ENCODE measurements at places on chromosomes 5 and 9.

DNA sequence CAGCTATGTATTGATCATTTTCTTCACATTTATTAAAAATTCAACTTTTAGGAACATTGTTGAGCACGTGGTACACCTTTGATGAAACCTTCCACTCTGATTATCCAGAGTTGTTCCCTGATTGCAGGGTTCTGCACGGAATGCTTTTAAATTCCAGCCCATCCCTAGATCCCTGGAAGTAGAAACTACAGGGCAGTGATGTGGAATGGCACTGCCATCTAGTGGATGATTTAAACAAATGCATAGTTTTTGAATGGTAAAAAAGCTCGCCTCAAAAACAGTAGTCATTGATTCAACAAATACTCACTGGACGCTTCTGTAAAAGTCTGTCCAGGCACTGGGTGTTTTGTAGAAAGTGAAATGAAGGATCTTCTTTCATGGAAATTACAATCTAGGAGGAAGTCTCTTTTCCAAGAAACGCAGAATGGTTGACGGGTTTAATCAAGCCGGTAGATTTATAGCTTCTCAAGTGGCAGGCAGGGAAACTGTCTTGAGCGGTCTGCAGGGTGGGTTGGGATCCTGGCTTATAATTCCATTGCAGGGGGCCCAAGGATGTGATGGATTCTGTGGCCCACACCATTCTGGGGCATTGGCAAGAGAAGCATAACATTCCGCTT lies 118.4 kb downstream of the ARHGAP26 start:
- DNase-seq = peak; percentile 4

DNA sequence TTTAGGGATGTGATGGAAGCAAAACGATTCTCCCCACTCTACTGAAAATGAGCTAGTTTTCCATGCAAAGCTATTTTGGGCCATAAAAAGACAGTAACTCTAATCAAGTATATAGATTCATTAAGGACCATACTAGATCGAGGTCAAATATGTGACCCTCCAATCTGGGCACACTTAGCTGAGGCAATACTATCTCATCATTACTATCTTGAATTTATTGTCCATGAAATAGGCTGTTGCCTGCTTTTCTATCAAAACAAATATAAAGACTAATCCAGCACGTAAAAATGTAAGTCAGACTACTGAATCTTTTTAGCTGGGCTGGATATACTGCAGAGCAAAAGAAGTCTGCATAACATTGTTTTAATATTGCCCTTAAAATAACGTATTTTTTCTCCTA lies 943.1 kb downstream of the NR2F1-AS1 start:
- DNase-seq = no peak

- DNase-seq = no peak
Observed at GRCh38 chr9:13278368-13279246, 885 bp downstream of the MPDZ start.

GRCh38 chr5:88045165-88045564 lies 223.5 kb downstream of the TMEM161B start:
- DNase-seq = no peak

- DNase-seq = no peak
Observed at GRCh38 chr5:390623-391491, 52.1 kb upstream of the EXOC3 start.

DNA sequence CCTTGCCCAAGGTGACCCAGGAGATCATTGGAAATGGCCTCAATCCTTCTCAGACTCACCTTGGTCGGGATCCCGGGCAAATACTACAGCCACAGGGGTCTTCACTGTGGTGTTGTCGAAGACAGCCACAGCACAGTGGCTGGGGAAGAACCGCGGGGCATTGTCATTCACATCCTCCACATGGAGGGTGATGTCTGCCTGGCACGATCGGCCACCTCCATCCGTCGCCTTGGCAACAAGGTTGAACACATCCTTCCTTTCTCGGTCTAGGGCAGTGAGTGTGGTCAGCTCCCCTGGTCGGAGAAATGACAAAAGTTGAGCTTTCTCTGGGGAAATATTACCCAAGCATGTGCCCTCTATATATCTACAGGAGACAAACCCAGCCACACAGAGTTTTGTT lies 56.8 kb downstream of the FAT2 start:
- no peak for DNase-seq

DNA sequence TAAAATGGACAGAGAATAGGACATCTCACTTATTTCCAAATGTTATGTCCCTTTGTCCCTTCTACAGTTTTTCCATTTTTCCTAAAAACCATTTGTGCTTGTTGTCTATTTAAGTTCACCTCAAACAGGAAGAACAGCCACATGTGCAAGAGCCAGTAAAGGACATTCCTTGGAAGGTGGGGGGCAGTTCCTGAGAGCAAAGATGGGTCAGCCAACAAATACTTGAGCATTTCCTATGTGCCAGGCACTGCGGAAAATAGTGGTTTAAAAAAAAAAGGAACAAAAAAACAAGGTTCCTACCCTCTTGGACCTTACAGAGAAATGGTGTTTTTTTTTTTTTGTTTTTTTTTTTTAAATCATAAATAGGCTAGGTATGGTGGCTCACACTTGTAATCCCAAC lies 26.8 kb downstream of the ANP32B start:
- DNase-seq = no peak

DNA sequence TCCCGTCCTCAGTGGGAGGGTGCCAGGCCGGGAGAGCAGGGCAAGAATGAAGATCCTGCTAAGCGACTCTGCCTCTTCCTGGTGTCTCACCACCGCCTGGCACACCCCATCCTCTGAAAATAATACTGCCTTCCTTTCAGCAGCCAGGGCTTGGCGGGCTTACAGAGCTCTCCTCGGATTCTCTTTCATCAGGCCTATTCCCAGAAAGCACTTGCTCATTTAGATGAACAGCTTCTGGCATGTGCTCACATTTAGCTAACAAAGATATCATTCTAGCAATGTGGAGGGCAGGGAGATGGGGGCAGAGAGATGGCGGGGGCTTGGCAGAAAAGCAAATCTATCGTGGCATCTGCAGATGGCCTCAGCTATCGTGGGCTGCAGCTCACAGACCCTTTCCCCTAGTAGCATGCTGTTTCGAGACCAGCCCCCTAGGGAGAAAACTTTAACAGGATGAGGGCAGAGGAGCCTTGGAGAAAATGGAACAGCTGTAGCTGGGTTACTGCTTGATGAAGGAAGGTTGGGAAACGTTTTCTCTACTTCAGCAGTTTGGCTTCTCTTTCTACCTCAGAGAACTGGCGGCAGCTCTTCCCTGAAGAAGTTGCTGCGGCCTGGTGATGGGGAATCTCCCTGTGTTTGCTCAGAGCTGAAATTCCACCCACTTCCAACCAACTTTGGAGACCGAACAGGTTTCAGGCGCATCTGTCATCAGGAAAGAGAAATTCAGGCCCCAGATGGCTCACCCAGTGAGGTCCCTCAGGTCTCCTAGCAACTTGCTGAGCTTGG lies 102.1 kb downstream of the TMEM174 start:
- DNase-seq = no peak

DNA sequence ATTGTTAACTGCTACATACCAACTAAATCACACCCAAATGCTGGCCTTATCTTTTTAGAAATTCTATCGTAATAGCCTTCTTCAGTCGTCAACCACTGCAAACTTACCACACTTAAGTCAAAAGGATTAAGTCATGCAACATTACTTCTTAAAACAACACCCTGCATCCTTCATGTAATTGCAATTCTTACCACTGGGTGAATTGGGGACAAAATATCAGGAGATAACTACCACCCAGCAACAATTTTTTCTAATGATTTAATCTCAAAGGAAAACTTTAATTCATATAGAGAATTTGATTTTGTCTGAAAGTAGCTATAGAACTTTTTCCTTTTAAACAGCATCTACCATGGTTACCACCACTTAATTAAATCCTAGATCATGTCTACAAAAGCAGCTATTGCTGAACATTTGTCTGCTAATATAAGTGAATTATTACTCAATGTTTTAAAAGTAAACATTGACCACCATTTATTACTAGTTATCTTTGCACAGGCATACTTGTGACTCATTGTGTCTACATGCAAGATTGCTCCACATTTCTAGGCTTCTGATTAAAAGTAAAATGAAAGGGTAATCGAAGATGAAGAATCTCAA lies 10.5 kb downstream of the MLLT3 start:
- DNase-seq = no peak

GRCh38 chr5:38434966-38435705 lies 121.3 kb downstream of the LIFR start:
- DNase-seq = no peak

- no peak for DNase-seq
Observed at GRCh38 chr9:136392538-136393449, 7.2 kb downstream of the SNAPC4 start.

GRCh38 chr5:651296-652022 lies 39.3 kb downstream of the CEP72 start:
- no peak for DNase-seq

- DNase-seq = no peak
Observed at GRCh38 chr5:90136952-90137528, 272.5 kb downstream of the CETN3 start.

DNA sequence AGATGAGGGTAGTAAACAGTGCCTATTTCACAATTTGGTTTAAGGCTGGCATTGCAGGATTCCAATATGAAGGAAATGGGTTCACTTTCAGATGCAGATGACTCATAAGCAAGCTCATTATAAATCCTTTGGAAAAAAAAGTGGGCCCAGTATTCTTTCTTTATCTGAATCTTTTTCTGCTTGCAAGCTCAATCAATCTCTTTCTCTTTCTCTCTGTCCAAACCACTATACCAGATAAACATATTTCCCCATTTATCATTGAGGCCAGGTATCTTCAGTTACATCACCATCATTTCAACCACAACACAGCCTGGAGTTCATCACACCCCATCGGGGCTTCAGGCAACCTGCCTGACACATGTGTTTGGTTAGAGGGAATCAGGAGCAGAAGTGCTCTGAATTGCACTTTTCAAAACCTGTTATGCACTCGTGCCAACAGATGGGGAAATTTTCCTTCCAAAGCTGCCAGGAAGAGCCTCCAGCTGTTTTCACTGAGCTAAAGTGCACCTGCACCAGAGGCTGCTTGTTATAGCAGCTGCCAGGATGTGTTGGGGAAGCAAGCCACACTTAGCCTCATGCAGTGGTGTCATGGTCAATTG lies 30.0 kb upstream of the MAMDC2 start:
- no peak for DNase-seq

DNA sequence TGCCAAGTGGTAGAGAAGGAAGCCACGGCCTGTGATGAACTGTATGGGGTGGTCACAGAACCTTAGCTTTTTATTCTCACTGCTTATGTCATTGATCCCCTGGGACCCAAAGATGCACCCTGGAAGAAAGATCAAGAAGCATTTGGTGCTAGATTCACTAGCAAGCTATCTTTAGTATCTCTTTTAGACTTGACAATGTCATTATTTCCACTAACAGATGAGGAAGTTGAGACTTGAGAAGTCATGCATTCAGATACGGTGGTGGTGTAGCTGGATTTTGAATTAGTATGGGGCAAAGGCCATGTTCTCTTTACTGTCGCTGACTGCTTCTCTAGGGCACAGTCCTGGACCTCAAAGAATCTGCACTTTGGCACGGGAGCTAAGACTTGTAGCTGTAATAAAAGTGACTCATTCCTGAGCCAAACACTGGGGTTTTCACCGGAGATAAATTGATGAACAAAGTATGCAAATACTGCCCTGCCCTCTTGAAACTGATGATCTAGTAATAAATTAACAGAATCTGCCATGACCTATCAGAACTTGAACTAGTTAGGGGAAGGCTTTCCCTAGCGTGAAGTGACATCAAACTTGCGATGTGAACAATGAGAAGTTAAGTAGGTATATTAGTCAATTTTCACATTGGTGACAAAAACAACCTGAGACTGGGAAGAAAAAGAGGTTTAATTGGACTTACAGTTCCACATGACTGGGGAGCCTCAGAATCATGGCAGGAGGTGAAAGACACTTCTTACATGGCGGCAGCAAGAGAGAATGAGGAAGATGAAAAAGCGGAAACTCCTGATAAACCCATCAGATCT lies 5.4 kb downstream of the GDA start:
- no peak for DNase-seq

DNA sequence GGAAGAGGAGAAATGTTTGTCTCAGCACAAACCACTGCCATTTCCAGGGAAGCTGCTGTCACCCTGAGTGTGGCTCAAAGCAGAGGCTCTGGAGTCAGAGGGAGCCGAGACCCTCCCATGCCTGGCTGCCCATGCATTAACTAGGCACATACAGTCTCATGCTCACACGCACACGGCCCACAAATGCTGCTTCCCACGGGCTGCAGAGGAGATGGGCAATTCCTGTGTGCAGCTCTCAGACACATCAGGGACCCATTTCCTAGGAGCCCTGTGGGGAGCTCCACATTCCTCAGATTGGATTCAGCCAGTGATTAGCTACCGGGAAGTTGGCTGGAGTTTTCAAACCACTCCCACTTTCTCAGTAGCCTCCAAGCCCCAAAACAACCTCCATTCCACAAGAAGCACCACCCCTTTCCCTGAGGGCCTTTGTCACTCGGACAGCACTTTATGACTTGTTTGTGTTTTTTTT lies 9.1 kb upstream of the PTGES start:
- no peak for DNase-seq

DNA sequence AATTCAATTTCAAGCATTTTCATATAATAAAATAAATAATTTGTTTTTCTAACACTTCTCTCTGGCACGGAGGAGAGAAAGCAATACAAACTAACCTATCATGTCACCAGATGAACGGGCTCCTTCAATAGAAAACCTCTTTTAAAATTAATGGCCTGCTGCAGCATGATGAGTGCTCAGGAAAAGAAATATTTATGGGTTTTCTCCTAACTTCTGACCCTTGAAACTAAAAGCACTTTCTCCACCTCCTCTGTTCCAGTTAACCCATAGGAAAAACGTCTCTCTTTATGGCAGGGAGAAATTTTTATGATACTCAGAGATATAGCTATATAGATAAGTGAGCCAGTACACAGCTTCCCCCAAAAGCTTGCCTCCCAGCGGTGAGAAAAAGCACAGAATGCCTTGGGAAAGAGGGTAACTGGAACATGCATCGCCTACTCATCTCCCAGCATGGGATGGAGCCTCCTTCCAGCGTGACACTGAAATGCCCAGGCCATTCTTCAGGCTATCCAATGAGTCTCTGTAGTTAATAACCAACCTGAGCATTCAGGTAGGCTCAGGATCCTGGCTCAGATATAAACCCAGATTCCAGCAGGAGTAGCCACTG lies 963.0 kb upstream of the DMAC1 start:
- no peak for DNase-seq
